Fibroblast of mammary gland (primary cell): ENCODE measurements at places on chromosomes 5 and 9.

GRCh38 chr9:91489361-91489899, 65.8 kb upstream of the NFIL3 start:
- DNase-seq = peak; percentile 19

- DNase-seq = peak; percentile 76
Observed at GRCh38 chr5:170420806-170421412, 31.7 kb upstream of the KCNMB1 start.

DNA sequence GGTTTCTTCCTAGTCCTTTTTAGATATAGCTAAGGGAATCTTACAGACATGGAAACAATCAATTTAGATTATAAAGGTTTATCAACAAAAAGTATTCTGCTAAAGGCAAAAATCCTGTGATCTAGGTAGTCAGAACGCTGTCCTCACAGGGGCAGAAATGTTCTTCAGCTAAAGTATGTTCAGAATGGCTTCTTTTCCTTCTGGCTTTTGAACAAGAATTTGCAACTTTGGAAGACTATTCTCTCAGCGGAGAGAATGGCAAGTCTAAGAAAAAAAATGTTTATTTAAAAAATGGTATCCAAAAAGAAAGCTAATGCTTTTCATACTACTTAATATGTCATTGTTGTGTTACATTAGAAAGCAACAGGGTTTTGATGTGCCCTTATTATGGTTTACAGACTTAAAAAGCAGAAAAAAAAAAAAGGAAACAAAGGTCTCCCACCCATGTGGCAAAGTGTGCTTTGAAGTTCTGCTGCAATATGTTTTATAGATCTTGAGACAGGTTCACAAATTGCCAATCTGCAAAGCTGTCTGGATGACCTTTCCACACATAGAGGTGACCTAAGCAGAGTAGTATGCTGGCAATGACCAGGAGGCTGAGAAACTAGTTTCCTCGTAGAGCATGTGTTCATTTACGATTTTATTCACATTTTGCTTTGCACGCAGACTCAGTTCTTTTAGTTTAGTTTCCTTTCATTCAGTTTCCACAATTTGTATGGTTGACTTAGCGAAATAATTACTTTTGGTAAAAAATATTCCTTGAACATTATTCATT, 45.1 kb upstream of the PJA2 start:
- peak; percentile 69 for DNase-seq

- peak; percentile 56 for DNase-seq
Observed at GRCh38 chr9:92749934-92750315, 14.7 kb downstream of the BICD2 start.

- no peak for DNase-seq
Observed at GRCh38 chr5:115514220-115514619, 30.4 kb downstream of the FEM1C start.

- DNase-seq = peak; percentile 71
Observed at GRCh38 chr9:2087500-2088313, 72.6 kb downstream of the SMARCA2 start.

- no peak for DNase-seq
Observed at GRCh38 chr9:109315480-109316206, 5.2 kb downstream of the EPB41L4B start.

- peak; percentile 42 for DNase-seq
Observed at GRCh38 chr5:98415663-98416062, 357.8 kb upstream of the RGMB start.

DNA sequence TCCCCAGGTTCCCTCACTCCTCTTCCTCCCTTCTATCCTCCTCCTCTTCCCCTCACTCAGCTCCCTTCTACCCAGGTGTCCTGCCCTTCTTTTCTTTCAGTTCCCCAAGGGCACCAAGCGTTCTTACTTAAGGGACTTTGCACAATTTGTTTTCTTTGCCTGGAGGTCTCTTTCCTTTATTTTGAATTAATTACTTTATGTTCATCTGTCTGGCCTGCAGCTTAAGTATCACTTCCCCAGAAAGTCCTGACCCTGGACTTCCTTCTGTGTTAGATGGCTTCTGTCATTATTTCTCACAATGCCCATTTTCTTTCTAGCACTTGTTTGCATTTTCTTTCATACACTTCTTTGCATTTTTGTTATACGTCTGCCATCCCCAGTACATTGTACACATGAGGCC, 350.6 kb downstream of the SH3GL2 start:
- DNase-seq = no peak

GRCh38 chr5:45793638-45794532, 97.7 kb upstream of the HCN1 start:
- no peak for DNase-seq

DNA sequence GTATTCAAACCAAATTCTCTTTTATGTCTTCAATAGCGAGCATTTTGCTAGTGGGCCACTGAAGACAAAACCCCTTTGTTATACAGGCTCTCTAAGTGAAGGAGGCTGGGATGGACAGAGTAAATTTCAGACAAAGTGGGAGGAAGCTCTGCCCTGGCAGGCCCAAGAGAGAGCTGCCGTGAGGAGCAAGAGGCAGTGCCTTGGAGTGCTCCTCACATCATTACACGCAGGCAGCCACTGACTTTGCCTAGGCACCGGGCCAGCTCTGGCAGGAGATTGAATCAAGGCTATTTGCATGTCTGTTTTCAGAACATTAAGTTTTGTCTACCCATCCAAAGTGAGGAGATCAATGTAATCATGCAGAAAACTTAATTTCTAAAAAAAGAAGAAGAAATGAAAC, 167.7 kb downstream of the CCDC192 start:
- no peak for DNase-seq

DNA sequence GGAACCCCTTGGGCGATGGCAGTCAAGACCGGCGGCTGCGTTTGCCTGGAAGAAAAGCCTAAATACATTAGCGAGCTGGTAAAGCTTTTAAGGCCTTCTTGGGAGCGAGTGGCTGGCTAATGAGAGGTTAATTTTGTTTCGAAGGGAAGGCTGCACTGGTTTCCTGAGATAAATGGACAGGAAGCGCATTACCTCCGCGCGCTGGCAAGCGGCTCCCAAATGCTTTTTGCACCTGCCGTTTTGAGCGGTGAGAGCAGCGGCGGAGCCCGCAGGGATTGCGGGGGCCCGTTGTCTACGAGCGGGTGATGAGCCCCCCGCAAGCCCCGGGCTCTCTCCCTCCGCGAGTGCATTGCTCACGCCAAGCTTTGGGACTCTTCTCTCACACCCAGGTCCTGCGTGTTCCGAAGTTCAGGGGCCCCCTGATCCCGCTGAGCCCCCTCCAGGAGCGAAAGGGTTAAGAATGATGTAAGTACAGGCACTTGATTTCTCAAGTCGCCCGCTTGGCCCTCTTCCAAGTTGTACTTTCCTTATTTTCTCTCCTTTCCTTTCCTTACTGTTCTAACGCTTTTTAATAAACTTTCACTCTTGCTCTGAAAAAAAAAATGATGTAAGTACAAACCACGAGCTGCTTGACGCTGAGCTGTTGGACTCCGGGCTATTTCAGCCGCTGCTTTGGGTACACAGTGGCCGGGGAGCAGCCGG, 3.1 kb upstream of the RGMB start:
- DNase-seq = peak; percentile 69
